ENCODE measurements at places on chromosomes 13 and 19.

DNA sequence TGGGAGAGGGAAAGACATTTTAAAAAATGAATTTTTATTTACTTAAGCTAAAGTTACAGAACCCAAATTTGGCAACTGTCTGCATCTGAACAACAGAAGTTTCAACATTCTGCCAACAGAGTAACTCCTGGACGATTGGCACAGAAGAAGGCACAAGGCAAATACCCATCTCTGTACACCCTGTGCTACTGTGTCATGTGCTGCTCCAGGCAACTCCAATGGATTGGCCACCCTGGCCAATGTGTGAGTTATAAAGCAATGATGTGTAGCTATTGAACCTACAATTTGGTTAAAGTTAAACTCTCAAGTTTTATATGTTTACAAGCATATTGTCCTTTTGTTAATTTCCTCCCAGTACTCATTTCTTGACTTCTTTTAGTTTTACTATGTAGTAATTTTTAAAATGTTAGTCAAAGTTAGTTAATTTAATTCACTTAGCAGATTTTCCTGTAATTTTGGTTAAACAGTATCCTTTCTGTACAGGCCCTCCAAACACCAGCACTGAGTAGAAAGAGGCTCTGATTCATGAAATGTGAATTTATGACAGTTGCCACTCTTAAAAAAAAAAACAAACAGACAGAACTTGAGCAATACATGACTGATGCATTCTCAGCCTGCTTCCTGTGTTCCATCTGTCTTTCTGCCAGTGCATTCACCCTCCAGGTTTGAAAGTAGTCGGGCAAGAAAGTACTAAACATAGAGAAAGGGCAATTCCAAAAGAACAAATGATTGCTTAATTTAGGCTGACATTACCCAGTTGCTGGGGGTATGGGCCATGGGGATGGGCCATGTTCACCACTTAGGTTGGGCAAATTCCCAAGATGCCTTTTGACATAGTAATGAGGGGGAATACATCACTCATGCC lies 5.9 kb downstream of the STARD13 start:
- DNase-seq = peak; percentile 83

DNA sequence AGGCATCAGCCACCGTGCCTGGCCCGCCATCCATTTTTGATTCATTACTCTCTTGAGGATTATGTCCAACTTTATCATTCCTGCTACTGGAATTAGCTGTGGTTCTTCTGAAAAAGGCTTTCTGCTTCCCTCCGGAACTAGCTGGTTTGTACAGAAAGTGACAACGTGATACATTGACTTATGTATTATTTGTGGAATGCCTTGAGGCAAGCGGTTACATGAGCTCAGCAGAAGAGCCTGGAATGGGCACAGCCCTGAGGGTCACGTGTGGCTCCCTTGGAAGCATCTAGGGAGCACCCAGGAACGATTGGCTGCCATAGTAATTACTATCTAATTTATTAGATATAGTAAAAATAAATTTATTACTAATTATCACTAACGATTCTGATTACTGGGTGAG lies 14.4 kb upstream of the RETN start:
- DNase-seq = no peak

- no peak for DNase-seq
Observed at GRCh38 chr19:17490411-17490810, 20.1 kb downstream of the SLC27A1 start.

DNA sequence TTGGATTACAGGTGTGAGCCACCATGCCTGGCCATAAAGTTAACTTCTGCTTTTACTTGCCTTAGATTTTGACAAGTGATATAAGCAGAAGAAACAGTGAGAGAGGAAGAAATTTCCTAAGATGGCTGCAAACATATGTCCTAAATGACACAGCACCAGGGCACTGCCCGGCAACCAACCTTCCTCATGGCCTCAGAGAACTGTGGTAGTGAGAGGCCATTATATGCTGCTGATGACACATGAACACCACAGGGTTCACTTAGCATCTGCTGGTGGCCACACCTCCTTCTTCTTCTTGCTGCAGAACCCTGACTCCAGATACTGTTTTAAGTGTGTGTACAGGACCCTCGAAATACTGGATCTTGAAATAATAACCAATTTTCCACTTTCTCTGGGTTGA lies 88.2 kb downstream of the KCTD12 start:
- no peak for DNase-seq

- DNase-seq = no peak
Observed at GRCh38 chr19:58516964-58517833, 2.4 kb downstream of the ZBTB45 start.

DNA sequence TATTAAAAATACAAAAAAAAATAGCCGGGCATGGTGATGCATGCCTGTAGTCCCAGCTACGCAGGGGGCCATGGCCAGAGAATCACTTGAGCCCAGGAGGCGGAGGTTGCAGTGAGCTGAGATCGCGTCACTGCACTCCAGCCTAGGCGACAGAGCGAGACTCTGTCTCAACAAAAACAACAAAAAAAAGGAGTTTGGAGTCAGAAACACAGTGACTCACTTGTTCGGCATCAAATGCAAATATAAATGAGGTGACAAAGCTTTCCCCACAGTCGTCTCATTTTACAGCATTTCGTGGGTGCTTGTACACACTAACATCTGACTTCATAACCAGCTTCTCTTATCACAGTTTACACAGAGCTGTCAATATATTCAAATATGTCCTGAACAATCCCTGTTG lies 11.0 kb downstream of the ZNF665 start:
- DNase-seq = no peak

DNA sequence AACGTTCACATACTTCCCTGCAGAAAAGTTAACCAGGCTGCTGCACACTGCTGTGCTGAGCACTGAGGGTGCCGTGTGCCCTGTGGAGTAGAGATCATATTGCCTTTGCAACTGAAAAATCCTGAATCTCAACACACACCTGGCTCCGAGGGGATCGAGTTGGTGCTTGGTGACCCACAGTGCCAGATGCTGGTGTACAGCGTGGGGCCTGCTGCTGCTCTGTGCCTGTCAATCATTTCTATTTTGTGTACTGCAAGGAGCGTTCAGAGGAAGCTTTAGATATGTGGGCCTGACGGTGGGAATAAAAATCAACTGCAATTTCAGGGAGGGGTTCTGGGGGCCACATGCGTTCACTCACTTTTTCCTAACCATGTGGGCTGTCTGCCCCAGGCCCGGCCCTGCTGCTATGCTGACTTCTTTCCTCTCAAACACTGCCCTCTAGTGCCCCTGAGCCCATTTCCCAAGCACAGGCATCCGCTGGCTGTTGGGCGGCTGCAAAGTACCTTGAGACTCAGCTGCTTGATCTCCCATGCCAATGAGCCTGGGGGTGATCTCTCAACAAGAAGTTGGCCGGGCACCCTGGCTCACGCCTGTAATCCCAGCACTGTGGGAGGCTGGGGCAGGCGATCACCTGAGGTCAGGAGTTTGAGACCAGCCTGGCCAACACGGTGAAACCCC lies 9.7 kb upstream of the LENG8 start:
- no peak for DNase-seq

DNA sequence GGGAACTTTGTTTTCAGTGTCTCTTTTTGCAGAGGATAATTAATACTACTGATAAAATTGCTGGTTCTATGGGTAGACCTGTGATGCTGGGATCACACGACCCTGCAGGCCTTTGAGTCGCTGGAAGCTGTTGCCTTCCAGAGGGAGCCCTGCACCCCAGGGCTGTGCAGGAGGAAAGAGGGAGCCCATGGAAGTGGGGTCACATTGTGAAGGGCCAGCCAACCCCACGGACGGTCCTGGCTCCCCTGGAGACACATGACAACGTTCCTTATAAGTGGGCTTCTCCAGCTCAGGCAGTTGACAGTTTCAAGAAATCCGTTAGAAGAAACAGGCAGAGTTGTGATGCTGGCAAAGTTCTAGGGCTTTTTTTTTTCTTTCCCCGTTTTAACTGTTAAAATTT lies 98.0 kb downstream of the ZDHHC20 start:
- no peak for DNase-seq

DNA sequence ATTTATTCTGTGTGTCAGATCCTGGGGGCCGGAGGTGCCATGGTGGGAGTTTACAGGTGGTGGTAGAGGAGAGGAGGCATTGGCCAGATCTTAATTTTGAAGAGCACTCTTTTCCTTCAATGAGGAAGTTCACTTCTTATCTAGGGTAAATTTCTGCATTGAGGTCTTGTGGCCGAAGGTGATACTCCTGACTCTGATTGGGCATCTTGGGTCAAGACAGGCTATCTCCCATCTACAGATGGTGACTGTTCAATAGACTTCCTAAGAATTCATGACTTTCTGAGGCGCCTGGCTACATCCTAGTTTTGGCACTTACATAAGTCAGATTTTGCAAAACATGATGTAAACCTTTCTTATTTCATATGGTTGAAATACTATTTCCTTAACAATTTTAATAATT lies 135.2 kb downstream of the SUCLA2 start:
- DNase-seq = no peak

- DNase-seq = peak; percentile 95
Observed at GRCh38 chr13:94233401-94233800, 246.1 kb downstream of the DCT start.

GRCh38 chr13:30340331-30341250 lies 33.2 kb upstream of the KATNAL1 start:
- peak; percentile 83 for DNase-seq

- no peak for DNase-seq
Observed at GRCh38 chr19:53555352-53555751, 17.4 kb downstream of the ZNF331 start.

- DNase-seq = no peak
Observed at GRCh38 chr13:22211876-22212275, 541.0 kb downstream of the FGF9 start.

DNA sequence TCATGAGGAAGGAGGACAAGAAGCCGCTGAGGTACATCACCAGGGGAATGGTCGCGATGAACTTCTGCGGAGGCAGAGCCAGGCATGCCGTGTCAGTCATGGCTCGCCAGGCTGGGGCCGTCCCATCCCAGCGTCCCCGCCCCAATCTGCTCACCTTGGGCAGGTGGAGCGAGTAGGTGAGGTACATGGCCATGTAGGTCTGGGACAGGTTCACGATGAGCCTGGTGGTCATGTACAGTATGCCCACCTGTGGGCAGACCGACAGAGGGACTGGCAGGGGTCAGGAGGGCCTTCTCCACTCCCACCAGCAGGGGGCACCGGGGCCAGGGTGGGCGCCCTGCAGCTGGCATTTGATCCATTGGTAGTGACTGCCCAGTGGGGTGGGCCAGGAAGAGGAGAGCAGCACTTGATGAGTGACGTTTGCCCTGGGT lies 8.3 kb downstream of the TEKTIP1 start:
- DNase-seq = no peak

- peak; percentile 4 for DNase-seq
Observed at GRCh38 chr13:80276371-80277289, 64.3 kb downstream of the SPRY2 start.

DNA sequence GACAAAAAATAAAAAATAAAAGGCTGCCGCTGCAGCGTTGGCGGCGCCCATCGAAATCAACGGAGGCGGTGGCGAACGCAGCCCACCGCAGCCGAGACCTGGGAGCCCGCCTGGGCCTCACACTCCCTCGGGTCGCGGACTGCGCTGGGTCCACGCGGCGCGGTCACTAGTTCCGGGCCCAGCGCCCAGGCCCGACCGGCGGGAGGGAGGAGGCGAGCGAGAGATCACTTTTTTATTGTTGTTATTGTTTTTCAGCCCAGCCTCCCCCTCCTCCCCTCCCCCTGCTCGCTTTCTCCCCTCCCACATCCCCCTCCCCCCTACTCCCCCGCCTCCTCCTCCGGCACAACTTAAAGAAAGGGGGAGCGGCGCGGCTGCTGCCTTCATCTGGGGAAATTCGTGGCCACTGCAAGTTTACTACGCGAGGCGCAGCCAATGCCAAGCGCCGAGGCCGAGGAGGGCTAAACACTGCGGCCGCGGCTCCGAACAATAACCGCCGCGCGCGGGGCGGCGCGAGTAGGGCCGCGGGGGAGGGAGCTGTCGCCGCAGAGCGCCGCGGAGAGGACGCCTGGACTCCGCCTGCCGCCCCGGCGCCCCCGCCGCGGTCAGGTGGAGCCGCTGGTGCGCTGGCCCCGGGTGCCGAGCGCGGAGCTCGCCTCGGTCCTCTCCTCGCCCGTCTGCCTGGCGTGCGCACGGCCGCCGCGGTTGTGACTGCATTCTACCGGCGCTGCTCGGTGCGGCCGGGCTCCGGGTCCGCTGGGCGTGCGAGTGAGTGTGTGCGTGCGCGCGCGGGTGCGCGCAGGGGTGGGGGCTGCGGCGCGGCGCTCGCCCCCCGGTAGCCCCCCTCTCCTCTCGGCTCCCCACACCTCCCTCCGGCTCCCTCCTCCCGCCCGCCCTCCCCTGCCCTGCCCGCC lies 505 bp upstream of the ZIC2 start:
- no peak for DNase-seq

GRCh38 chr13:53310786-53311185 lies 282.2 kb downstream of the OLFM4 start:
- no peak for DNase-seq

- DNase-seq = no peak
Observed at GRCh38 chr19:31096935-31097545, 252.2 kb downstream of the TSHZ3 start.

GRCh38 chr19:10662384-10663251 lies 8.5 kb downstream of the ILF3 start:
- DNase-seq = no peak

- peak; percentile 89 for DNase-seq
Observed at GRCh38 chr13:31045286-31046081, 113.0 kb downstream of the TEX26 start.

DNA sequence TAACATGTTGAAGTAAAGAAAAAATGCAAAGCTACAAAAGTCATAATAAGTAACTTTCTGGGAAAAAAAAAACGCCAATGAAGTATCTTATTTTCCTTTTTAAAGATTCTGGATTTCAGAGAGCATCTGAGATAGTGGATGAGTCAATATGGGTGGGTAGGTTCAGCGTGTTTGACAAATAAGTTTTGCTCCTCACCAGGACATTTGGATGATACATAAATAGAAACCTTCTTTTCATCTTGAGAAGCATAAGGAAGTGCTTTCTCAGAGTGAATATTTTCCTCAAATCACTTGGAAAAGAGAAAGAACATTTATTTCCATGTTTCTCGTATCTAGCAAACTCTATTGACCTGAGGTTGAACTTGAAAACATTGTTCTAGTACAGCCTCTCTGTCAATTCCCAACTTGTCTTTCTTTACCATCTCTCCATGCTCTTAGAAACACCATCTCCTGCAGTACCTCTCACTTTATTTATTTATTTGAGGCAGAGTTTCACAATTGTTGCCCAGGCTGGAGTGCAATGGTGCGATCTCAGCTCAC lies 463.2 kb downstream of the KLF5 start:
- no peak for DNase-seq

DNA sequence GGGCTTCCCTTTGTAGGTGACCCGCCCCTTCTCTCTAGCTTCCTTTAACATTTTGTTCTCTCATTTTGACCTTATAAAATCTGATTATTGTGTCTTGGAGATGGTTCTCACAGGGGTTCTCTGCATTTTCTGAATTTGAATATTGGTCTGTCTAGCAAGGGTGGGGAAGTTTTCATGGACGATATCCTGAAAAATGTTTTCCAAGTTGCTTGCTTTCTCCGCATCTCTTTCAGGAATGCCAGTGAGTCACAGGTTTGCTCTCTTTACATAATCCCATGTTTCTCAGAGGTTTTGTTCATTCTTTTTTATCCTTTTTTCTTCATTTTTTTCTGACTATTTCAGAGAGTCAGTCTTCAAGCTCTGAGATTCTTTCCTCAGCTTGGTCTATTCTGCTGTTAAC lies 53.6 kb downstream of the POSTN start:
- DNase-seq = no peak

All from skeletal muscle cell (primary cell).